Activated CD4-positive, alpha-beta memory T cell treated with anti-CD3 and anti-CD28 coated beads, Interleukin-2, amount 10 ng/mL, durations not matched to agents 7 days and 5 days (primary cell): ENCODE measurements at places on chromosomes 16 and 17.

DNA sequence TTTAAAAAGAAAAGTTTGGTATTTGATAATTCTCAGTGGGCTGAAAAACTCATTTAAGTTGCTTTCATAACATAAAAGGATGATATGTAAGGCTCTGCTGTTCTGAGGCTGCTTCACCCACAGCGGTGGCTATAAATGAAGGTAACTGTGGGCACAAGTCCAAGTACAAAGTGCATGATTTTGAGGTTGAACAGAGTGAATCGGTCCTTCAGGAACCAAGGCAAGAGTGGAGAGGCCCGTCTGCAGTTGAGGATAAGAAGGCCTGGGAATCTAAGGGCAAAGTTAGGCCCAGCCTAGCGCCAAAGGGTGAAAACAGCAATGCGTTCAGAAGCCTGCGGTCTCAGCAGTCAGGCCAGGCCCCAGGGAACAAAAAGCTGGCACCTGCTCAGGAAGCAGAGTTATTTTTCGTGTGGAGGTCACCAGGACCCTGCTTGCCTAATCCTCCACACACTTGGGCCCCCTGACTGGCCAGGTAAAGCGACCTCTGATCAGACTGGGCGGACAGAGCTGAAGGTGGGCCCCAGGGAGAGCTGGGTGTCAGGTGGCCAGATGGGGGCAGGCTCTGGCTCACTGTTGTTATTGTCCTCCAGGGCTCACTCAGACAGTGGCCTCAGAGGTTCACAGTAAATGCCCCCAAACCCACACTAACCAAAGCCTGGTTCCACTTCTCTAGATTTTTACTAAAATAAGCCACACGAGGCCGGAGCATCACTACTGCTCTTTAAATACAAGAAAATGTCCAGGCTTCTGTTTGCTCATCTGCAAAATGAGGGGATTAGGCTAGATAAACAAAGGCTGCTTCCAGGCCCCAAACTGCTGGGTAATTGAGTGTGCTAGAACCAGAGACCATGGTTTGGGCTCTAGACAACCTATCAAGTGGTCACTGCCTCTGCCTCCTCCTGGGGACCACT lies 46.5 kb downstream of the TEX2 start:
- DNase-seq = no peak

DNA sequence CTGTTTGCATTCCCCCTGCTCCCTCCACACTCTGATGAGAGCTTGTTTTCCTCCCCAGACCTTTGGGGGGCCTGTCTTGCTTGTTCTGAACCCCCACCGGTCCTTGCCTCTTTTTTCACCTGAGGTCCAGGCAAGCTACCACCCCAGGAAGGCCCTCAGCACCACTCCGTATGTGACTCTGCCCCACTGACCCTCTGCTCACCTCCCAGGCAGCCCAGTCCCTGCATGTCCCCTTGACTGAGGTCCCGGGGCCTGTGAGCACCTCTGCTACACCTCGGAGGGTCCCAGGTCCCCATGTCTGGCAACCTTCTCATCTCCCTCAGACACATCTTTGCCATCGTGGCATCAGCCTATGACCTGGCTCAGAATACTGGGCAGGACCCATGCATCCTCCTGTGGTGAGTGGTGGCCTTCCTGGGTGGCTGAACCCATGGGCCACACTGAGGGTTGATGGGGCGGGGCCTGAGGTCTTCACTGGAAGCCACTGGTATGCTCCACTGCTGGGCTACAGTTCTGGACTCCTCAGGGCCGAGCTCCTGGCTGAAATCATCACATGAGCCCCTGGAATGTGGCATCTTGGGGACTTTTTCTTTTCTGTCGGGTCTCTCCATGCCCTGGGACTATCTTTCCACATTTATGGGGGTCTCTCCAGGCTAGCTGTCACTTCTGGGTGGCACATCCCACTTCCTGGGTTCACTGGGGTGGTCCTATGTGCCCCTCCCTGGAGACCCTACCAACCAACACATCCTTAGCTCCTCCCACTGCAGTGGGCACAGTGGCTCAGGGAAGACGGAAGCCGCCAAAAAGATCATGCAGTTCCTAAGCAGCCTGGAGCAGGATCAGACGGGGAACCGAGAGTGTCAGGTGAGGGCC lies 3.5 kb downstream of the MYO15B start:
- DNase-seq = no peak

GRCh38 chr16:6111390-6111789 lies 1013.8 kb upstream of the EEF2KMT start:
- no peak for DNase-seq

- DNase-seq = no peak
These were observed 75.7 kb downstream of the FBXL20 start for GRCh38 chr17:39325528-39326240.

- no peak for DNase-seq
These were observed 54.3 kb downstream of the TIMM22 start for GRCh38 chr17:1050996-1051925.

DNA sequence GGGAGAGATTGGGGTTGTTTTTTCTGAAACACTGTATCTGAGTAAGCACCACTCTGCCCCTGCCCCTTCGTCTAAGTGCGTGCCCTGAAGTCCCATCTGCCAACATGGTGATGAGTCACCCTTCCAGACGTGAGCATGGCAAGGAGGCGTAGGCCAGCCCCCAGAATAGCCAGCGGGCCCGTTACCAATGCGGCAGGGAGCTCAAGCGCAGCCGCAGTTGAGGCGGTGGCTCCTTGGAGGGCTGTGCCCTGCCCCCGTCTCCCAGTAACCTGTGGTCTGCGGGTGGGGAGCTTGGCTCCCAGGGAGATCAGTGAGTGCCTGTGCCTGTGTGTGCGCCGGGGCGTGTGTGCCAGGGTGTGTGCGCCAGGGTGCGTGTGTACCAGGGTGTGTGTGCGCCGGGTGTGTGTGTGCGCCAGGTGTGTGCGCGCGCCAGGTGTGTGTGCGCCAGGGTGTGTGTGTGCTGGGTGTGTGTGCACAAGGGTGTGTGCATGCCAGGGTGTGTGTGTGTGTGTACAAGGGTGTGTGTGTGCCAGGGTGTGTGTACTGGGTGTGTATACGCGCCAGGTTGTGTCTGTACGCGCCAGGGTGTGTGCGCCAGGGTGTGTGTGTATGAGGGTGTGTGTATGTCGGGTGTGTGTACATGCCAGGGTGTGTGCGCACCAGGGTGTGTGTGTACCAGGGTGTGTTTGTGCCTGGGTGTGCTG lies 98.6 kb upstream of the CHMP6 start:
- peak; percentile 76 for DNase-seq

DNA sequence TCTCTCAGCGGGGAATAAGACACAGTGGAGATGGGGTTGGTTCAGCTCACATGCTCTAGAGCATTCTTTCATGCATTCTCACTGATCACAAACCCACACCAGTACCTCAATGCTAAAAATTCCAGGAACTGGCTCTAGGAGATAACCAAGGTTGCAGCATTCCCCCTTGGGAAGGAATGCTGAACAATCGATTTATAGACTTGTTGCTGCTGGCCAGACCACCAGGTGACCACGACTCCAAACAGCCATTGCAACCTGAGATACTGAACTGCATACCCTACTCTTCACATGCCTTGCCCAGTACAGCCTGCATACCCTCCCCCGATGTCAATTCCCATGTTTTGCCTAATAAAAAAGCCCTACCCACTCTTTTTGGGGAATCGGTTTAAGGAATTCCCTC lies 75.1 kb upstream of the GPRC5B start:
- DNase-seq = no peak

DNA sequence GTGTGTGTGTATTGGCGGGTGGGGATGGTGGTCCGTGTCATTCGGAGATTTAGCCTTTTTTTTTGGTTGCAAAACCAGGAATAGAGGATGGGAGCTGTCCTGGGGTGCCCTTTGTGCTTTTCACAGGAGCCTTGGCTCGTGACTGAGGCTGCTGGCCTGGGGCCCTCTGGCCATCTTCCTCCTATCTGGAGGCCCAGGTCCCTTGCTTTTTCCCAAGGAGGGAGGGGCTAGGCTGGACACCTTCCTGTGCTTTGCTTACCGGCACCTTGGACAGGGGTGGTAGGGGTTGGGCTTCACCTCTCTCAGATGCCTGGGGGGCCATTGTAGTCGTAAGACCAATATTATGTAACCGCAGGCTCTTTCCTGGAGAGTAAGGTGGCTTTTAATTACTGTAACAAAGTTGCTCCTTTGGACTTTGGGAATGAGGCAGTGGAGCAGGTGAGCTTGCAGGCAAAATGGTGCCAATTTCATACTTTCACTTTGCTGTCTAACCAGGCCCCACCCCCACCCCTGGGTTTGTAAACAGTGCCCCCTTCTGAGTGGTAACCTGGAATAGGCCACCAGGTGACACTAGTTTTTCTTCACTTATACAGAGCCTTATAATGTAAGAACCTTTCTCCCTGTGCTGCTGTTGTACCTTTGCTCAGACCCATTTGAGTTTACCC lies 1.2 kb downstream of the DYNLL2 start:
- peak; percentile 64 for DNase-seq

DNA sequence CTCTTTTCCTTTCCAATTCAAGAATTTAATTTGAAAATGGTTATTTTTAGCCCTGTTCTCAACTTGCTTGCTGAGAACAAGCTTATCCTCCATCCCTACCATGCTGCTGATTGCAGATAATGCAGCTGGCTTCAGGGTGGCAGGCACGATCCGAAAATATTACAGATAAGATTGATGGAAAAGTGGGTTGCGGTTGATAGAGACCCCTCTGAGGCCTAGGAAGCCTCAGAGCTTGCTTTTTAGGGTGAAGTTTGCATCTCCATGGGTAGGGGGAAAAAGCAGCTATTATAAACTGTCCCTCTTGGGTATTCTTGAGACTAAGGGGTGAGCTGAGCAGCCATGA lies 116.5 kb upstream of the GOT2 start:
- DNase-seq = no peak

DNA sequence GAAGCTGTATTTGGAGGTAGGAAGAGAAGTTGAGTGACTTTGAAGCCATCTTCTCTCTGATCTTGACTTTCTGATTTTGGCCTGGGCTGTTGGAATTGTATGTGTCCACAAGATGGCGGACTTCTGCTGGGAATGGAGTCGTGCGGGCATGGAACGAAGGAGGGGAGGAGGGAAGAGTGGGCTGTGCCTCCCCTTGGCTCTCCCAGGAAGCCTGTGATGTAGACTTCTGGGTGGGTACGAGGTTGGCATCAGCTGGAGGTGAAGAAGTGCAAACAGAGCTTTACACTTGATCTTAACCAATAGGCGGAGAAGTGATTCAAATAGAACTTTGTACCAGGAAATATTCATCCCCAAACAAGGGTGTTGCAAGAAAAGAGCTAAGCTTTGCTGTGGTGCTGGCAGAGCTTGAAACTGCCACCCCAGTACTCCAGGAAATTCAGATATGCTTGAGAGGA lies 7.4 kb upstream of the TMEM220 start:
- DNase-seq = peak; percentile 30

GRCh38 chr16:87375426-87376135 lies 8.0 kb downstream of the FBXO31 start:
- no peak for DNase-seq
